Activated CD4-positive, alpha-beta T cell treated with anti-CD3 and anti-CD28 coated beads for 36 hours (primary cell): ENCODE measurements at places on chromosomes 5 and 9.

GRCh38 chr5:141565826-141566570, 52.8 kb downstream of the DIAPH1 start:
- DNase-seq, result no peak

DNA sequence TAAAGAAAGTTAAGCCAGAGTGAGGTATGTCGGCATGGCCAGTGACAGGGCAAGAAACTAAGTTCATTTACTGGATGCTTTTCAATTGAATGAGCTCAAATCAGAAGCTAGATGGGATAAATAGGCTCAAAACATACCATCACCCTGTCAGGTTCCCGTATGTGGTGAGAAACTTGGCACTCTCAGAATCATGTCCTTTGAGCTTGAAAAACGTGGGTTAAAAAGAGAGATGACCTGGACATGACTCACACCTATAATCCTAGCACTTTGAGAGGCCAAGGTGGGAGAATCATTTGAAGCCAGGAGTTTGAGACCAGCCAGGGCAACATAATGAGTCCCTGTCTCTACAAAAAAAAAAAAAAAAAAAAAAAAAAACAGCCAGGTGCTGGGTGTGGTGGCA, 121.7 kb upstream of the RGMB start:
- no peak for DNase-seq

- DNase-seq, result no peak
These were observed 37.3 kb upstream of the NR5A1 start for GRCh38 chr9:124544535-124544934.

DNA sequence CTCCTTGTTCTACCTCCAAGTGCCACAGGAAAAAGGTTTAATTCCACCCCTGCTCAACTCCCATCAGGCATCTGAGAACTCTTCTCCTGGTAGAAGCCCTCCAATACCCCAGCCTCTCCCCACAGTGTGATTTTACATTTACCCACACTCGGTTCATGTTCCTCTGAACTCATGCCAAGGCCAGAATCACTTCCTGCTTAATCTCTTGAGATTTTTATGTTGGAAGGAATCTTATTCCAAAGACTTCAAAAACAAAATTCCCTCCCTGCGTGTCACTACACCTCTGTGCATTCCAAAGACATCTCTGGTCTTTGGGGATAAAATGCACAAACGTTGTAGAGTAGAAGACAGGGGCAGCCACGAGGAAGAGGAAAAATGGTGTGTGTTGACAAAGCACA, 186.8 kb downstream of the ACTL7B start:
- DNase-seq, result no peak

DNA sequence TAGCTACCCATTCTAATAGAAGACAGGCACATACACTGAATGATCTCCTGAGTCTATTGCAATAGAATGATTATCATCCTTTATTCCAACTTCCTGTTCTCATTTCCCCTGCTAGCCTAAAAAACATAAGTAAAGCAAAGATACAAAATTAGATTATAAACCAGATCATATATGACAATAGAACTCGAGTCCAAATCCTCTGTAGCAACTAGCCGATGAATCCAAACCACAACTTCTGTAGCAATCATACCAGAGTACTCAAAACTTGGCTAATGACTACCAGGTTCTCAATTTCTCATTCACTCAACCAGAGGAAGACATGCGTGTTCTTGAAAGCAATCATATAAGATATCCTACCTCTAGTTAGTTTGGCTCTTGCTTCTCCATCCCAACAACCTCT, 622.1 kb downstream of the PSAT1 start:
- no peak for DNase-seq

DNA sequence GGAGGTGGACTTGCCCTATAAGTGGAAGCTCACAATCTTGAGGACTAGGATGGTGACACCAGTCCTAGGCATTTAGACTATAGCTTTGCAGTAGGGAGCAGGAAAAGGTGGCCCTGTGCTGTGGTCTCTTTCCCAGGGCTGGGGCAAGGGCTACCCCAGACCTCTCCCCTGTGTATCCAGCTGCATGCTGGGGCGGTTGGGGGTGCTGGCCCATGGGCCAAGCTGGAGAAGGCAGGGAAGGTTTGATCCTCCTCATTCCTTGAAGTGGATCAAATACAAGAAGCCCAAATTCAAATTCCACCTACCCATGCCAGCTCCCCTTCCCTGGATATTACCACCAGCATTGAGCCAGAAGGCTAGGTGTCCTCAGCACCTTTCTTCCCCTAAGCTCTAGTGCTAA, 2.2 kb upstream of the PTGS1 start:
- no peak for DNase-seq

DNA sequence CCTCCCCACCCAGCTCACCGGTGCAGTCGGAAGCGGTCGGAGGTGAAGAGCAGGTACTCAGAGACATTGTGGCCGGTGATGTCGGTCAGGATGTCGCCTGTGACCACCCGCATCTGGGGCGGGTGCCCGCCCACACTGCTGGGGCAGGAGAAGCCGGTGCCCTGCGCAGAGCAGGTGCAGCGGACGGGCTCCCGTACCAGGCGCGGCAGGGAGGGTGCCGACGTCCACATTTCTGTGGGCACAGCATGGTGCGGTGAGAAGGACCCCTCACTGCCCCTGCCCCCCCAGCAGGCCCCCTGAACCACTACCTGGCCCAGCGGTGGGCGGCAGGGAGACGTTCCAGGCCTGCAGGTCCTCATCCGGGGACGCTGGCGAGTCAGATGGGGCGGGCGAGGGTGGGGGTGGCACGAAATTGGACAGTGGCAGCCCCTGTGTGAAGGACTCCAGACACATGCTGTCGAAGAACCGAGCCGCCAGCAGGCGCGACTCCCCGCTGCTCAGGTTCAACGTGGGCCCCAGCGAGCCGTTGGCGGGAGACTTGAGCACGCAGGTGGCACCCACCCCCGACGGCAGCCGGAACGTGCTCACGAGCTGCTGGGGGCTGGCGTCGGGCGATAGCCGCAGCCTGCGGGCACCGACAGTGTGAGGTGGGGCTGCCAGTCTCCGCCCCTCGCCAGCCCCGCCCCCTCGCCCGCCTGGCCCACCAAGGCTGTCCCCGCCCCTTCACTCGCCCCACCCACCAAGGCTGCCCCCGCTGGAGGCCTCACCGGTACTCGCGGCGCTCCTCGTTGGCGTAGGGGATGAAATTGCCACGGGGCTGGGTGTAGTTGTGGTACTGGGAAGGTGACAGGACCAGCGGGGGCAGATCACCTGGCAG, 15.1 kb downstream of the ABCA2 start:
- DNase-seq, result no peak

DNA sequence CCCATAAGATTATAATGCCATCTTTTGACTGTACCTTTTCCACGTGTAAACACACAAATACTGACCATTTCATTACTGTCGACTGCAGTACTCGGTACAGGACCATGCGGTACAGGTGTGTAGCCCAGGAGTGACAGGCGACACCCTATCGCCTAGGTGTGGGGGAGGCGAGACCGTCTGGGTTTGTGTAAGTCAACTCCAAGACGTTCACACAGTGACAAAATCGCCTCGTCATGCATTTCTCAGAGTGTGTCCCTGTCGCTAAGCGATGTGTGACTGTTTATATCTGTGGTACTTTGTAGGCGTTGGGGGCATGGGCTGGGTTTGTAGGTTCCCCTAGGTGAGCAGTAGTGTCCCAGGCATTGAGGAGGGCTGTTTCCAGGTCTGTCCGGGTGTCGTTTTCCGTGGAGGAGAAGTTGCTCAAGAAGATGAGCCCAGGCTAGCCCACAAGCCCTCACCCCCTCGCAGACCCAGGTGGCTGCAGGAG, 20.3 kb downstream of the NEK6 start:
- no peak for DNase-seq

DNA sequence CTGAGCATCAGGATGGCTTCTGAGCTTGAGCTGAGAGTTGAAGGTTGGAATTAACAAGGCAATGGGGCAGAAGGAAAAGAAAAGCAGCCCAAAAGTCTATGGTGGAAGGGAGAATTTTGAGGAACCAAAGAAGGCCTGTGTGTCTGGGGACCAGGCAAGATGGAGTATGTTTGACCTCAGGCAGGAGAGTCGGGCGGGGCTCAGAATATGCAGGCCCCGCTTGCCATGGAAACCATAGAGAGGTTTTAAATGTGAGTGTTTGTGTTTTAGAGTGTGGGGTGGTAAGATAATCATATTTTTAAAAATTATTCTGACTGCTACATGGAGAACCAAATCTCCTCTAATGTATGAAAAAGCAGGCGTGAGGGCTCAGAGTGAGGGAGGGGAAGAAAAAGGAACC, 174.0 kb upstream of the PPP2R2B start:
- DNase-seq, result no peak

GRCh38 chr5:118611332-118611945, 376.9 kb downstream of the DTWD2 start:
- DNase-seq, result peak; percentile 28

- no peak for DNase-seq
These were observed 104.7 kb downstream of the C9orf152 start for GRCh38 chr9:110103257-110103656.

- DNase-seq, result peak; percentile 9
These were observed 2.0 kb downstream of the GABBR2 start for GRCh38 chr9:98706651-98707165.

DNA sequence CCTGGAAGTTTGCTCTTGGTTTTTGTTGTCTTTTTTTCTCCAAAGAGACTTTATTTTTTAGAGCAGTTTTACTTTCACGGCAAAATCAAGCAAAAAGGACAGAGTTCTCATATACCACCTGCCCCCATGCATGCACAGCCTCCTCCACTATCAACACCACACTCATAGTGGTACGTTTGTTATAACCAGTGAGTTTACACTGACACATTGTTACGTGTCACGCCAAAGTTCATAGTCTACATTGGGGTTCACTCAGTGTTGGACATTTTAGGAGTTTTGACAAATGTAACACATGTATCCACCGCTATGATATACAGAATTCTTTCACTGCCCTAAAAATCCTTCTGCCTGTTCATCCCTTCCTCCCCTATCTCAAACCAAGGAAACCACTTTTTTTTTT, 7.5 kb upstream of the ICE1 start:
- DNase-seq, result no peak

GRCh38 chr5:76754668-76755078, 38.7 kb downstream of the F2R start:
- no peak for DNase-seq

DNA sequence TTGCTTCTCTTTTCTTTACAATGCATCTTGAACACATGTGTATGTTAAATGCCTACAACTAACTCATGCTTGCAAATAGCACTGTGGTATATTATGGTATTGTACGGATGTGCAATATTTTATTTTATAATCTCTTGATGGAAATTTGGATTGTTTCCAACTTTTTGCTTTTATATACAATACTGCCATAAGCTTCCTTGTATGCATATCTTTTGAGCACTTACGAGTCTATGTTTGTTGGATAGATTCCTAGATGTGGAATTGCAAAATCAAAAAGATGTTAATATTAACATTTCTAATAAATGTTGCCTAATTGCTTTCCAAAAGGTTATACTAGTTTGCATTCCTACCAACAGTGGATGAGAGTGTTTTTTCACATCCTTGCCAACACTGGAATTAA, 3.4 kb upstream of the GALNT12 start:
- DNase-seq, result no peak

GRCh38 chr9:134434894-134435506, 108.7 kb downstream of the RXRA start:
- DNase-seq, result no peak

- no peak for DNase-seq
These were observed 685.8 kb downstream of the MAT2B start for GRCh38 chr5:164191240-164191639.

- DNase-seq, result peak; percentile 89
These were observed 6.9 kb downstream of the FGD3 start for GRCh38 chr9:92954049-92954861.

DNA sequence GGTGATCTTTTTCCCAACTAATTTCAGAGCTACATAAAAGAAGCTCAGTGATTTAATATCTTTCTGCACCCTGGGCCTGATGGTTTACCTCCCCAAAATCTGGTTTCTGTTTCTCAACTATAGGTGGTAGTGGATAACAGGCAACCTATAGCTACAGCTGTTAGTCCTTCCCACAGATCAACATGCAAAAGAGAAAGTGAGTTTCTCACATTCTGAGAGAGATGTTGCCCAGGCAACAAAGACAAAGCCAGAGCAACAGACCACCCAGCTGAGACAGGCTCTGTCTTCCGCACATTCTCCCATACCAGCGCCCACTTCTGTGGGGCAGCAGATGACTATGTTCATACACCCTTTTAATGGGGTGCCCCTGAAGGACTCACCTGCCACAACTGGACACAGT, 40.7 kb upstream of the PPP2R2B start:
- DNase-seq, result no peak

GRCh38 chr9:22574740-22575139, 128.1 kb downstream of the DMRTA1 start:
- no peak for DNase-seq

GRCh38 chr5:93681432-93681831, 60.0 kb downstream of the POU5F2 start:
- DNase-seq, result no peak

DNA sequence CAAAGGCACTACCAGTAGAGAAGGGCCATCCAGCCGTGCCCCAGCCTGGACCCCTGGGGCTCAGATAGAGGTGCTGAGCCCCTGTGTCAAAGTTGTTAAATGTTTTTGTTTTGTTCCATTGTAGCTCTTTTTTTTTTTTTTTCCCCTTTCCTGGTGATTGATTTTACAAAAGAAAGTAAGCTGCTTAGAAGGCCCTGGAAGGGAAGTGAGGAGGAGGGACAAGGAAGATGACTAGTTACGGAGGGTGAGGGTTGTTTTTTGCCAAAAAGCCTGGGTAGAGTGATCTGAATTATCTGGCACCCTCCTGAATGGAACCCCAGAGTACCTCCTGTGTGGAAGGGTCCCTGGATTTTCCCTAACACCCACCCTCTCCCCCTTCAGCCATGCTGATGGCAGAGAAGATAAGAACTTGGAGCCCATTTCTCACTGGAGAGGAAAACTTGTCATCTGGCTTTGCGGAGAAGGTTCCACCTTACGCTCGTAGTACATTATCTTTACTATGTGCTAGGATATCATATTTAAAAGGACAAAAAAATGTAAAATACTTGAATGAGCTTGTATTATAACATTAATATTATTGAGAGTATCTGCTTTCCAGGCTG, 33.4 kb downstream of the FAXDC2 start:
- DNase-seq, result no peak

GRCh38 chr9:19699756-19700155, 89.1 kb downstream of the SLC24A2 start:
- no peak for DNase-seq

- DNase-seq, result no peak
These were observed 66.9 kb downstream of the MAN2A1 start for GRCh38 chr5:109756543-109757185.

DNA sequence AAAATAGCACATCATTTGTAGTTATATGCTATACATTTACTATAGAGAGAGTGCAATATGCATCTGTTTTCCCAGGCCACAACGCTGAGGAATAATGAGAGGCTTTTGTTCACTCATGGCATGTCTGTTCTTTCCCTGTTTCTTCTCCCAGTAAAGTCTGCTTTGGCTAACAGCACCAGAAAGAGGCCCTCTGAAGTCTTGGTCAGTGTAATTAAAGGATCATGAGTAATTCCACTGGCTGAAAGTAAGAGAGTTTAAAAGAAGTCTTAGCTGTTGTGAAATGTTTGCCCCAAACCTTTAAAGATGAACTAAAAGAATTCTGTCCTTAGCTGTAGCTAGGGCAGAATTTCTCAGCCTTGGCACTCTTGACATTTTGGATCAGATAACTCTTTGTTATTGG, 228.8 kb downstream of the TLE4 start:
- no peak for DNase-seq
